H4 (cell line): ENCODE measurements at places on chromosomes 5 and 9. TPM values are rescaled to one million over a fixed set of nuclear protein-coding genes. Genes with fewer than 3 reads are reported as not detected.
A peak's percentile ranks its signal among the peaks of the same experiment; 100 is the strongest.

SLC25A2 gene
- total RNA-seq: not detected in 2 replicates

CAAP1 gene
- total RNA-seq: 16.6 and 22.1 TPM in 2 replicates

DNA sequence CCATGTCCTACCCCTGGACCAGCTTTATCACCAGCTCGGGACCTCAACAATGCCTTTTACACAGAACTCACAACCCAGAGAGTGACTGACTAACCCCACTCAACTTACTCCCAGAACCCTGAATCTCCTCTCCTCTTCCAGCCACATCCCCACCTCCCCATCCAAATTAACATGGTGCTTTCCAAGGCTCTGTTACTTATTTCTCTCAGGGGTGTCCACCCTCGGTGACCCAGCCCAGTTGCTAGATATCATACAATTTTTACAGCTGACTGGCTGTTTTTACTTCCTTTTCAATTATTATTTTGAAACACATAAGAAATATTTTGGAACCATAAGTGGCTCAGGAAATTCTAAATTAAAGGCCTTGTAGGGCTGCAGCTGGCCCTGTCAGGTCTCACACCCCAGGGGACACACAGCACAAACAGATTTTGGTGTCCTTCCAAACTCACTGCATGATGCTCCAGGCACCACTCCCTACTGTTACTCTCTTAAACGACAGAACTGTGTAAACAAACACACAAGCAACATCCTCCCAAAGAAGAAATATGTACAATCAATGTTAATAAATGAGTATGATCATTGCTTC, 180.6 kb downstream of the ADAMTS12 start:
- no peak for DNase-seq

DNA sequence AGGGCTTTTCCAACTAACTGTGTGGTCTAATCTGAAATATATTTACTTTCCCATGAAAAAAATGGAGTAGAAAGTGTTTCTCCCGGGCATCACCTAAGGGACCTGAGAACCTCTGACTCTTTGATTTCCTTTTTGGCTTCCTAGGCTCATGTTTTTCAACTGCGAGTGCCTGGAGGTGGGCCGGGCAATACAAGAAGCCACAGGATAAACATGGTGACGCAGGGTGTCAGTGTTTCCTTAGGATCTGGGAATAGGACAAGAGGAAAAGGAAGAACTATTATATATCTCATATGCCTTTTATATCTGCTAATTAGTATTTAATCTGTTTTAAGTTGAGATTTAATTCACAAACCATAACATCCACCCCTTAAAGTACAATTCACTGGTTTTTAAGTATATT, 11.4 kb upstream of the LECT2 start:
- no peak for DNase-seq

DNA sequence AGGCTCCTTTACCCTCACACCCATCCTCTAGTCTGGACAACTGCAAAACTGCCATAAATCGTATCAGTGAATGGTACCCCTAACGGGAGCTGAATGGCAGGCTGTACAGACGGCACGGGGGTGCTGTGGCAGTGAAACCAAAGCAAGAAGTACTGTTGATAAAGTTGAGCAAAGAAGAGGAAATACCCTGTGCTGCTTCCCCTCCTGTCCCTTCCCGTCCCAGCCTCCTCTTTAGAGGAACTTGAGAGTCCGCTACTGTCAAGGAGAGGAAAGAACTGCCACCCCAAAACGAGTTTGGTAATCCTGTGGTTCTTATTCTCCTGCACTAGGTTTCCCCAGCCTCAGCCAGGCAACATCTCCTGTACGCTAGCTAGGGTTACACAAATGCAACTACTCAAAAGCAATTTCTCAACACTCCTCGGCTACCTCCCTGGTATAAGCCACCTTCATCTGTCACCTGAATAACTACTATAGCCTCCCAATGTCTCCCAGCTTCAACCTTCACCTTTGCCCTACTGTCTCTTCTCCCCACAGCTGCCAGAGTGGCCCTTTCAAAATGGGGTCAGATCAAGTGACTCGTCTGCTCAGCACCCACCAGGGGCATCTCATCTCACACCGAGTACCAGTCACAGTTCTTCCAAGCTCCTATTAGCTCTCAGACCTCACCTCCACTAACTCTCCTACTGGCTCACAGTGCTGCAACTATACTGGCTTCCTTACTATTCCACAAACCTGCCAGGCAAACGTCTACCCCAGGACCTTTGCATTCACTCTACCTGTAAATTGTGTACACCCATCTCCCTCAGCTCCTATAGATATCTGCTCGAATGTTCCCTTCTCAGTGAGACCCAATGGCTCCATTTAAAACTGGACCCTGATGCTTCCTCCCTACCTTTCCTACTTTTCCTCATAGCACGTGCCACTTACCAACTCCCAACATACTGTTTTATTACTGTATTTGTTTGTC, 4.1 kb downstream of the GLRX start:
- DNase-seq: no peak

DNA sequence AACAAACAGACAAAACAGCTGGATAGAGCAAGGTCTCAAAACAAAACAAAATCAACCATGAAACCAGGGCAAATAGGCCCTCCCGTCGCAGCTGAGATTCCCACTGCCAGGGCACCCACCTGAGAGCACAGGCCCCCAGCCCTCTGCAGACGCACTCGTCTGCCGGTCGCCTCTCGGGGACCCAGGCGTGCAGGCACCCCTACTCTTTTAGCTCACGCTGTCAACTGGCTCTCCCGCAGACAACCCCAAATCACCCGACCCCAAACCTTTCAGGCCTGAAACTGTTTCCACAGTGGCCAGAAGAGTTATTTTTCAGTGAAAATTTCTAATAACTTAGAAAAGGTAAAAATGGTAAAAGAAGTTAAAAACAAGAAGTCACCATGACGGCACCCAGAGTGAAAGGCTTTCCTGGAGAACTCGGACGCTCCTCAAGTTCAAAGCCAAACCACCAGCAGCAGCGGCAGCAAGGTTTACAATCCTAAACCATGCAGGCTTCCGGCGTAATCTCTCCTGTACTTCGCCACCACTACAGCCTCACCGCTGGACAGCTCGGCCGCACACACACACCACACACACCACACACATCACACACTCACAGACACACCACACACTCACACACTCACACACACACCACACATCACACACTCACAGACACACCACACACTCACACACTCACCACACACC, 1.9 kb upstream of the UBE2QL1 start:
- no peak for DNase-seq

GRCh38 chr5:122880170-122880689, 34.8 kb downstream of the SNX24 start:
- no peak for DNase-seq

- no peak for DNase-seq
Observed at GRCh38 chr5:53087171-53087570, 22.4 kb downstream of the MOCS2 start.

DNA sequence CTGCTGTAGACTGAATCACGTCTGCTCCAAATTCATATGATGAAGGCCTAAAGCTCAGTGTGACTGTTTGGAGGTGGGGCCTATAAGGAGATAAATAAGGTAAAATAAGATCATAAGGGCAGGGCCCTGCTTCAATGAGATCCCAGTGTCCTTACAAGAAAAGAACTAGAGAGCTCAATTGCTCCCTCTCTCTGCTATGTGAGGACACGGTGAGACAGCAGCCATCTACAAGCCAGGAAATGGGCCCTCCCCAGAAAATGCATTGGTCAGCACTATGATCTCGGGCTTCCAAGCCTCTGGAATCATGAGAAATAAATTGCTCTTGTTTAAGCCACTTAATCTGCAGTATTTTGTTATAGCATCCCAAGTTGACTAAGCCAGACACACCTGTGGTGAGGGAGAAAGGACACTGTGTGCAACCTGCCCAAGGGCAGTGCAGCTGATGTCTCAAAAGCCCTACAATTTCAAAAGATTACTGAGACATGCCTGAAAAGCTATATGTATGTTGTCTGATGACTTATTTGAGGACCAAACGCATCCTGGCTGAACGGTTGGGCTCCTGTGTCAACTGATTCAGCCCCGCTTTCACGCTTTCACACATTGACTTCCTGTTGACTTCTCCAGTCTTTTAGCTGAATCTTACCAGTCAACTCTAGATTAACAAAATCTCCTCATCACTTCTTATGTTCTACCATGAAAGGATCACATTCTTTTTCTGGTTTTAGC, 13.2 kb downstream of the GZMK start:
- peak; percentile 15 for DNase-seq

- DNase-seq: no peak
Observed at GRCh38 chr9:21936161-21936560, 58.0 kb downstream of the CDKN2A start.

- no peak for DNase-seq
Observed at GRCh38 chr5:1476181-1476966, 31.1 kb upstream of the SLC6A3 start.
